ENCODE measurements at places on chromosomes 16 and 17. TPM values are rescaled to one million over a fixed set of nuclear protein-coding genes. Genes with fewer than 3 reads are reported as not detected.

Gene CIBAR2
- not detected for total RNA-seq

Gene CCL15
- total RNA-seq: not detected

Gene AGRP
- not detected for total RNA-seq

Gene RGS9
- 4.2 TPM for total RNA-seq

All from foreskin keratinocyte (primary cell).